Activated naive CD4-positive, alpha-beta T cell treated with Interleukin-2 at 50 U/mL for 16 hours (primary cell): ENCODE measurements at places on chromosomes 2 and 18.

- no peak for DNase-seq
These were observed 1.1 kb downstream of the MARCHF4 start for GRCh38 chr2:216370961-216371712.

DNA sequence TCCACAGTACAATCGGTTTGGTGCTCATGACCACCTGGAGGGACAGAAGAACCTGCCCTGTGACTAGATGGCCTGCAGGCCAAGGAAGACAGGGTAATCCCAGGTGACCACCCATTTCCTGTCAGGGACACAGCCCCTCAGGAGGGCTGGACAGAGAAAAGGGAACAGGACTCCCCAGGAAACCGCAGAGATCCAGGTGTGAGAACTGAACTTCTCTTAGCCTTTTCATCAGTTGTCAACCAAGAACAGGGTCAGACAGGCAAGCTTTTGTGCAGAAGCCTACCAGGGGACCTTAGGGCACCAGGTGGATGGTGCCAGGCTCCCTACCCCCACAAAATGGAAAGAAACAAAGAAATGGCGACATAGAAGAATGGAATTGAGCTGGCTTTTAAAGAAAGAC lies 132.3 kb downstream of the HDAC4 start:
- DNase-seq, result no peak

DNA sequence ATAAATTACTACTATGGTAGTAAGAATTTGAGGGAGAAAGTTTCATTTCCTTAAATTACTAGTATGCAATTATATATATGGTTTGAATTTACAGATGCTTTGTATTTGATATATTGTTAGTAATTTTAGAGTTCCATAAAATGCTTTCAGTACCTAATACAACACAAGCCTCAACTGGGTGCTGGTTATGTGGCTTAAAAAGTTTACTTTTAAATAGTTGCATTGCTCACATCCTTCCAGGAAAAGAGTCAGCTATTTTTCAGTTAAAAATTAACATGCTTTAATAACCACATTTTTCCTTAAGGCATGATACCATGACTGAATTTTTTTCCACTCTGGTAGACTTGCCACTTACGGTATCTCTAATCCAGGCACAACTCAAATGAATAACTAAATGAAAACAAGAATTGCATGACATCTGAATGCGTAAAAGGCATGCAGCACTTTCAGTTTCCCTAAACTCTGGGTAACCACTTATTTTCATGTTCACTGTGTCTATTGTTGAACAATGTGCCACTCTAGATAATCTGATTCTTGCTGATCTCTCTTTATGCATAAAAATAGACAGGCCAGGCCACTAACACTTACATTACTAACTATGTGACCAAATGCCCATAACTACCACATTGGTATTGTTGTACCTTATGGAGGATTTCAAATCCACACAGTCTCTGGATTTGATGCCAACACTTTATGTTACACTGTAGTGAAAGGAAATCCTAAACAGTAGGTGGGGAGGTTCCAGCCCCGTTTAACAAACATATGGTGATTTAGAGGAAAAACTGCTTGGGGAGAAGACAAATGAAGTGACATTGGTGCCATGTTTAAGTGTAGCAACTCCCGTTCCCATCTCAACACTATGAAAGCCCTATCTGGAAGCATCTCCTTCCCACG lies 35.5 kb upstream of the SLC35F5 start:
- DNase-seq, result no peak

DNA sequence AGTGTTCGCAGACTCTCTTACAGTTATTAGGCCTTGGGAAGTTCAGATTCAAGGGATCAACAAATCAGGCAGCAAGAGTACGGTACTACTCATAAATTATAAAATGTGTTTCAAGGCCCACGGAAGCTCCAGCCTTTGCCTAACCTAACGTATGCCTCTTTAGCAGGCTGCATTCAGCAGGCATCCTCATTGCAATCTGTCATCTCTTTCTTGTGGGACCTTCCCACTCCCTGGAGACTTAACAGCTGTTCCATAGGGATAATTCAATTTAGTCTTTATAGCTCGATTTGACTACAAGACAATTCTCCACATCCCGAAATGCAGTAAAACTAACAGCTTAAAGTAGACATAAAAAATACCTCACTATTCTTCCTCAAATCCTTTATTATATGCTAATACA lies 453.7 kb downstream of the CNTNAP5 start:
- DNase-seq, result no peak

GRCh38 chr2:64420677-64421076 lies 33.3 kb upstream of the LGALSL start:
- DNase-seq, result no peak

DNA sequence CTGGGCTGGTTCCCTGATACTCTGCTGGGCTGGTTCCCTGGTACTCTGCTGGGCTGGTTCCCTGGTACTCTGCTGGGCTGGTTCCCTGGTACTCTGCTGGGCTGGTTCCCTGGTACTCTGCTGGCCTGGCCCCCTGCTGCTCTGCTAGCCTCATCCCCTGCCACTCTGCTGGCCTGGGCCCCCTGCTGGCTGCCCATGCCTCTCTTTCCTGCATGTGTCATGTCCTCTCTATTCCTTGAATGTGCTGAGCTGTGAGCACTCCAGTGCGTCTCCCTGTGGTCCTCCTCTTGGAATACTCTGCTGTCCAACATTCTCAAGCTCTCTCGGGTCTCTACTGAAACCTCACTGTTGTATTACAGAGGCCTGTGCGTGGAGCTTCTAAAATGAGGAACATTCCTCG lies 216.3 kb downstream of the RNF144A start:
- no peak for DNase-seq

DNA sequence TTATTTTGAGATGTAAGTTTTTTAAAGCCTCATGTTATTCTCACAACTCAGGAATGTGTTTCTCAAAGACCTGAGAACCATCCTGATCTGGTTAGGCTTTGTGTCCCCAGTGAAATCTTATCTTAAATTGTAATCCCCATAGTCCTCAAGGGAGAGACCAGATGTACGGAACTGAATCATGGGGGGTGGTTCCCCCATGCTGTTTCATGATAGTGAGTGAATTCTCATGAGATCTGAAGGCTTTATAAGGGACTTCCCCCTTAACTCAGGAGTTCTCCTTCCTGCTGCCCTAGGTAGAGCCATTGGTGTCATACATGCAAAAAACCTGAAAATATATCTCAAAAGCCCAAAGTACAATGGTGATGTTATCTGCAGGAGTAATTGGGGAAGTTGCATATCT lies 836.7 kb downstream of the CBLN2 start:
- DNase-seq, result no peak

GRCh38 chr18:49170925-49171505 lies 220.2 kb upstream of the SMAD7 start:
- no peak for DNase-seq

DNA sequence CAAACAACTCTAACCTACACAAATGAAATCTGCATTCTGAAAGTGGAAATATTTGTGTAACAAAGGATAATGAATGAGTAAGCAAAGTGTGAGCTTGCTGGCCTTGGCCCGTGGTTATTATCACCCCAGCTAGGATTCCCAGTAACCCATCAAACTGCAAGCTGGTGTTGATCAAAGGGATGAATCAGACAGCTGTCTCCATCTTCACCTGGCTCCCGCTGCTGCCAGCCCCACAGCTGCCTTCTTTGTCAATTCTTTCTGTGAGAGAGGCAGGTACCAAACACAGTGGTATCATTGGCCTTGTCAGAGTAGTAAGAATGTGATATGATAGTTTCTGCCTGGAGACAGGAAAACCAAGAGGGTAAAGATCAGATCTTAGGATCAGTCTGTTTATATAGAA lies 25.2 kb upstream of the RGPD4 start:
- no peak for DNase-seq

GRCh38 chr2:23793476-23793875 lies 133.4 kb downstream of the ATAD2B start:
- no peak for DNase-seq

- no peak for DNase-seq
These were observed 60.1 kb upstream of the CD28 start for GRCh38 chr2:203646266-203646864.

- no peak for DNase-seq
These were observed 60.0 kb downstream of the LRP2 start for GRCh38 chr2:169302364-169302763.

- no peak for DNase-seq
These were observed 108.7 kb downstream of the GFPT1 start for GRCh38 chr2:69278366-69278765.

- no peak for DNase-seq
These were observed 108.6 kb downstream of the STRN start for GRCh38 chr2:36857713-36858112.

DNA sequence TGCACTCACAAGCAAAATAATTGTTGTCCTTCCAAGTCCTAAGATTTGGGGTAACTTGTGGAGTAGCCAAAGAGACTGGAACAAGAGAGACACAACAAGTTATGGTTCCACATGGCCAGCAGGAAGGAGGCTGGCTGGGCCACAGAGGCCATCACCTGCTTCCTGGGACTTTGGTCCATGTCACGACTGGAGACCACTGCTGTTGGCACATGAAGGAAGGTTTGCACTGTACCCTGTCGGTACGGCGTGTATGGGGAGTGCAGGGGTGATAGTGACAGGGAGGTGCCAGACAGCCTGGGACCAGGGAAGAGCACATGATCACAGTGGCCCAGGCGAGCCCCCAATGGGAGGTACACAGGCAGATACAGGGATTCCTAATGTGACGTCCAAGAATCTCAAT lies 15.5 kb downstream of the SLC66A2 start:
- no peak for DNase-seq

DNA sequence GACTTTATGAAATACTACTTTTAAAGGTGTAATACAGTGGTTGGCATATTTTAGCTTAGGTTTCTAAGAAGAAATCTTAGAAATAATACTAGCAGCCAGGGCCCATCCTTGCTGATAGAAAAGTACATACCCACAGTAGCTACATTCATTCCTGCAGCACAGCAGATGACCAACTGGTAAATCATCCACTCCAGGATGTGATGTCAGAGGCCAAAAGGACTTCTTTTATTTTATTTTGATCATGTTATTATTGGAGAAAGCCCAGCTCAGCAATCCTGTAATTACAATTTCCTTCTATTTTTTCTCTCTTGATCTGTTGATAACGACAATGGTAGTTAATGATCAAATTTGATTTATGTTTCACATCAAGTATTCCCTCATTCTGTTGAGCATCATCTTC lies 18.0 kb upstream of the TTN start:
- no peak for DNase-seq

- DNase-seq, result no peak
These were observed 585.9 kb upstream of the SYT4 start for GRCh38 chr18:43863180-43863579.

- DNase-seq, result no peak
These were observed 15.2 kb downstream of the INPP5D start for GRCh38 chr2:233075141-233075965.

DNA sequence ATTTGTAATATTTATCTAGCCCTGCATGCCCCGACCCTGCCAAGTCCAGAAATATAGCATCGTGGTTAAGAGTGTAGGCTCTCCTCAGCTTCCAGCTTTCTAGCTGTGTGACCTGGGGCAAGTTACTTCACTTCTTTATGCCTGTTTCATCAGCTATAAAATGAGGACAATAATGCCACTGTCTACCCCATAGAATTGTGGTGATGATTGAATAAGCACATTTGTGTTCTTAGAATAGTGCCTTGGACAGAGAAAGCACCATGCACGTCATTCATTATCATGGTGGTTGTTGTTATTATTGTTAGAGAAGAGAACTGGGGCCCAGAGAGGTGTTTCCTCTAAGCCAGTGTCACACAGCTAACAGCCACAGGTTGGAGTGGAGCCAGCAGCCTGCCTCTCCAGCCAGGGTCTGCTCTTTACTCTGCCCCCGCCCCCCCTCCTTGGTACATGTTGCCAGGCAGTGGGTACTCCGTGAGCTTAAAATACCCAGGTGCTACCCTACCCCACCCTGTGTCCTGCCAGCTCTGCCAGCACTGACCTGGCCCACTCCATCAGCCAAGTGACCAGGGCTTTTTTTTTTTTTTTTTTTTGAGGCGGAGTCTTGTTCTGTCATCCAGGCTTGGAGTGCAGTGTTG lies 202.1 kb downstream of the CTIF start:
- DNase-seq, result no peak

DNA sequence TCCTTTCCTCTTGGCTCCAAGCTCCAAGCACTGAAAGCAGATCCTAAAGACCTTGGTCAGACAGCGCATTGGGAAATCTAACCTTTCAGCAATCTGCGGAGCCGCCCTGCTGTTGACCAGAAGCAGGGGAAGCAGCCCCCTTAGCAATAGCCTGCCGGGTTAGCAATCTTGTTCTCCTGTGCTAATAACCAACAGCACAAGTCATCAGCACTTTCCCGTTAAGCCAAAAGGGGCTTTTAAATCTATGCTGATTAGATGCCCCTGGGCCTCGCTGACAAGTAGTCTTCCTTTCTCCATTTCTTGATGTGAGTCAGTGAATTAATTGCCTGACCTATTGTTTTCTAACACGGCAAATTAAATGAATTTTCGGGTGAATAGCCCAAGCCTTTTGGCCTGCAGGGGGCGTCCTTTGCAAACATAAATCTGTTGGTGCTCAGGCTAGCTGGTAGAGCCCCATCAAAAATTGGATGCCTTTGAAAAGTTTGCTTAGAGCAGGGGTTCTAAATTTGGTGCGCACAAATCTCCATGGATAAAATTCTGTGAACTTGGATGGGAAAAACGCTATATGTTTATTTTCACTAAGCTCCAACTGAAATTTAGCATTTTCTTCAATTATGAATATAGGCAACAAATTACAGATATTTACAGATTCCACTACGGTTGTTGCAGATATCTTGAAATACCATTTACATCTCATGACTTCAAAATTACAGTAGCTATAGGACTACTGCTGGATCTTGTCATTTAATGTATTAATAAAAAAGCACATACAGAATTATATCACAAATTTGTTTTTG lies 24.6 kb downstream of the MAIP1 start:
- peak; percentile 86 for DNase-seq
